Activated naive CD8-positive, alpha-beta T cell treated with anti-CD3 and anti-CD28 coated beads for 36 hours (primary cell): ENCODE measurements at places on chromosomes 2 and 18. TPM values are rescaled to one million over a fixed set of nuclear protein-coding genes. Genes with fewer than 3 reads are reported as not detected.

DNA sequence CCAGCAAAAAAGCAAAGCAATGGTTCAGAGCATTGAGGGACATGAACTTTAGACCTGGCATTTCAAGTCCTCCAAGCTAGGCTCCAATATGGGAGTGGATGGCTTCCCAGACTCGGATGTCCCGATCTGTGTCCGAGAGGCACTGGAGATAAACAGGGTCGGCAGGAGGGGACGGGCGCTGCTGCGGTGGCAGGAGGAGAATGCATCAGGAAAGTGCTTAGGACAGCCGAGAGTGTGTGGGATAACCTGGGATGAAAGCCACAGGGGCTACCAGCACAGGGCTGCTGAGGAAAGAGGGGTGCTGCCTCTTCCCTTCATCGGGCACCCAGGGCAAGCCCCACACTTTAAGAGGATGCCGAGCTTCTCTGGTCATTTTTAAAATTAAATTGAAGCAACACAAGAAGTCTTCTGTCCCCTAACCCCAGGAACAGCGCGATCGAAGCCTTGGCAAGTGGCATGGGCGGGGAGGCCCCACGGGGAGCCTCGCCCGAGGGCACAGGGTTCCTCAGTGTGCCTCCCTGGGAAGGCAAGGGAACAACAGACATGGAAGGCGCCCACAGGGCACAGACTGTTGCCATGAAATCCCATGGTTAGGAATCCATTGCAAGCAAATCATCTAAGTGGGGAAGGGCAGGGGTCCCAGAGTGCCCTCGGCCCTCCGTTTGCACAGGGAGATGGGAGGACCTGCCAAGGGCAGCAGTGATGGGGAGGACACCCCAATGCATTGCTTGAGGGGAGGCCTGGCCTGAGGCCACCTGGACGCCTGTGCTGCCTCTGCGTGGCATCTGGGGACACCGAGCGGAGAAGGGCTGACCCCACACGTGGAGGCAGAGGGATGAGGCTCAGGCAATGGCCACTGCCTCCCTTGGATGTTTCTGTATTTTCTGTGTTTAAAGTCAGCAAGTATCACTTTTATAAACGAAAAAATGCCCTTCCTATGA lies 78.5 kb upstream of the GPC1 start:
- H3K4me3 ChIP-seq, result no peak overlapping the region
- no peaks in the 10 kb centered on the region for H3K4me1 ChIP-seq
- H3K36me3 ChIP-seq, result peaks cover 1% of the 10 kb centered on the region
- no peak overlapping the region for H3K27ac ChIP-seq
- no peak for DNase-seq

POTEI gene
- total RNA-seq, result not detected

- H3K4me1 ChIP-seq, result no peaks in the 10 kb centered on the region
- no peaks in the 10 kb centered on the region for H3K36me3 ChIP-seq
- no peaks in the 10 kb centered on the region for H3K27me3 ChIP-seq
- H3K4me3 ChIP-seq, result no peak overlapping the region
- DNase-seq, result no peak
Measured at GRCh38 chr2:107553539-107553938, 273.2 kb upstream of the RGPD4 start.

GRCh38 chr2:33425586-33426031 lies 50.8 kb upstream of the RASGRP3 start:
- no peak overlapping the region for H3K27ac ChIP-seq
- no peak for DNase-seq
- H3K27me3 ChIP-seq, result no peaks in the 10 kb centered on the region
- H3K4me3 ChIP-seq, result no peak overlapping the region
- H3K4me1 ChIP-seq, result peaks cover 3% of the 10 kb centered on the region

DNA sequence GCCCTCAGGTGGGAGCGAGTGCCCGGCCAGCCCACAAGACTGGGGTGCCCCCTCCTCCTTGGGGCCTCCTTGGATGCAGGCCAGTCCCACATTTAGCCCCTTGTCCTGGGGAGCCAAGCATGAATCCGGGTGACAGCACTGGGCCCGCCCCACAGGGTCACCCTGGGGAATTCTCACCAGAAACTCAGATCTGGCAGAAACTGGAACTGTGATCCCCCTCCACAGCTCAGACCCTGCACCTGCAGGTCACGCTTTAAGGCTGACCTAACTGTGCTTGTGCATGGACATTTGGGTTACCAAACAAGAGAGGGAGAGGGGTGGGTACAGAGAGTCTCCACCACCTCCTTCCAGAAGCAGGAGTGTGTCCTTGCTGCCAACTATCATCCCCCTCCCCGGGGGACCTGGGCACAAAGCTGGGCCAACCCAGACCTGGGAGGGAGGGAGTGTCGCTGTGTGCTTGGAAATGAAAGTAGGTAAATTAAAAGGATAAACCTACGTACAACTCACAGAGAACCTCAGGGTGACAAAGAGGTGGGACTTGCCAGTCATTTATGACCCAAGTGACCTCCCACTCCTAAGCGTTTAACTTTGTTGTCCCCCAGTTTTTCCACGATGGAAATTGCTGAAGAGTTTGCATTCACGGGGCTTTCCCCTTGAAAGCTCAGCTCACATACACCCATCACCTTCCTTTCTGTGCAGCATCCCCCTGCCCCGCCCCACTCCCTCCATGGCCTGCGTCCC lies 9.1 kb downstream of the ITM2C start:
- peak overlapping the region; percentile 10 for H3K4me3 ChIP-seq
- peak overlapping the region; percentile 35 for H3K27ac ChIP-seq
- H3K27me3 ChIP-seq, result no peaks in the 10 kb centered on the region

GRCh38 chr2:240232264-240232915 lies 91.9 kb upstream of the OTOS start:
- no peak overlapping the region for H3K4me3 ChIP-seq
- no peak overlapping the region for H3K27ac ChIP-seq
- peaks cover 4% of the 10 kb centered on the region for H3K36me3 ChIP-seq
- DNase-seq, result no peak
- H3K27me3 ChIP-seq, result peaks cover 15% of the 10 kb centered on the region
- H3K4me1 ChIP-seq, result no peaks in the 10 kb centered on the region

ANKRD30BL gene
- 0.29 TPM for total RNA-seq

TEX44 gene
- total RNA-seq, result not detected

- DNase-seq, result no peak
- H3K27me3 ChIP-seq, result peaks cover 17% of the 10 kb centered on the region
- H3K36me3 ChIP-seq, result no peaks in the 10 kb centered on the region
- no peak overlapping the region for H3K27ac ChIP-seq
- no peak overlapping the region for H3K4me3 ChIP-seq
Measured at GRCh38 chr2:188963741-188964140, 10.4 kb upstream of the COL3A1 start.

- no peak for DNase-seq
- H3K4me1 ChIP-seq, result peaks cover 6% of the 10 kb centered on the region
- no peak overlapping the region for H3K27ac ChIP-seq
- no peaks in the 10 kb centered on the region for H3K36me3 ChIP-seq
Measured at GRCh38 chr2:101677658-101678057, 19.8 kb upstream of the MAP4K4 start.

NEU2 gene
- not detected for total RNA-seq

APOB gene
- total RNA-seq, result not detected

TMEM169 gene
- 0.40 TPM for total RNA-seq

- H3K27ac ChIP-seq, result no peak overlapping the region
- peaks cover 7% of the 10 kb centered on the region for H3K27me3 ChIP-seq
- no peak for DNase-seq
- H3K4me1 ChIP-seq, result no peaks in the 10 kb centered on the region
- H3K36me3 ChIP-seq, result no peaks in the 10 kb centered on the region
Measured at GRCh38 chr2:201959626-201960025, 74.0 kb upstream of the FZD7 start.

DNA sequence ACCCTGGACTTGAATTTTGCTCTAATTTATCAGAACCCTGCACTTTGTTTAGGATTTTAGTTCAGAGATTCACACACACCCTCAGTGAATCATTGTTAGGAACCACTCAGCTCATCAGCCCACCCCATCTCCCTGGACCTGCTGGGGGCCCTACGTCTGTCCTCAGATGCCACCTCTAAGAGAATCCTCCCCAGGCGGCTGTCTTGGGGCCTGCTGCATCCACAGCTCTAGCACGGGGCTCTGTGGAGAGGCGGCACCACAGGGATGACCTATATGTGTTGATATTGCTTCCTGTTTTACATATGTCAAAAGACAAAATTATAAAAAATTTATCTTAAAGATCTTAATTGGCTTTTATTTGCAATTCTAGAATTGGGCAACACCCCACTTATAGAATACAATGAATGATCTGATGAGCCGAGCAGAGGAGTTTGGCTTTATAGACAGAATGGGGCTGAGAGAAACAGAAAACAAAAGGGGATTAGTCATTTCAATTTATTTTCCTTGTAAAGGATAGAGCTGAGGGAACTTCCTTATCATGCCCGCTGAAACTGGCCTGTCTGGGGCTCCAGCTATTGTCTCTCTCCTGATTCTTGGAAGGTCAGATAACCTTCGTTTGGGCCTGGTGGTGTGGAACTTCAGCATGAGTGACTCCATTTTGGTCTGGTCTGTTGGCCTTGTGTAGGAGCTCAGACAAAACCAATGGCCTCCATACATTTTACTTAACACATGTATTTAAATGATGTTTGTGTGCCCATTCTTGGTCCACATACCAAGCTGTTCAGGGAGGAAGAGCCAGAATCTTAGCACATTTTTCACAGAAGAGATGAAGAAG lies 1.4 kb downstream of the MYO7B start:
- H3K27me3 ChIP-seq, result no peaks in the 10 kb centered on the region
- H3K36me3 ChIP-seq, result no peaks in the 10 kb centered on the region
- H3K27ac ChIP-seq, result no peak overlapping the region
- no peak for DNase-seq

ADRA2B gene
- 0.30 TPM for total RNA-seq

AOX1 gene
- 0.19 TPM for total RNA-seq

GRHL1 gene
- 0.76 TPM for total RNA-seq

GRCh38 chr18:61420218-61420885 lies 87.1 kb downstream of the CDH20 start:
- DNase-seq, result no peak
- no peaks in the 10 kb centered on the region for H3K36me3 ChIP-seq
- no peaks in the 10 kb centered on the region for H3K4me1 ChIP-seq
- no peak overlapping the region for H3K27ac ChIP-seq

DNA sequence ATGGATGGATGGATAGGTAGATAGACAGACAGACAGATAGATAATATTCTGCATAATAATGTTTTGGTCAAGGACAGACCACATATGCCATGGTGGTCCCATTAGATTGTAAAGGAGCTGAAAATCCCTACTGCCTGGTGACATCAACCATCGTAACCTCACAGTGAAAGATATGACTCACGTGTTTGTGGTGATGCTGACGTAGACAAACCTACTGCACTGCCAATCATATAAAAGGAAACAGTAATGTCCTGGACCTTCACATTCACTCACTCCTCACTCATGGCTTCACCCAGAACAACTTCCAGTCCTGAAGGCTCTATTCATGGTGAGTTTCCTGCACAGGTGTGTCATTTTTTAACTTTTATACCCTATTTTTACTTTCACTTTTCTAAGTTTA lies 202.9 kb upstream of the TPO start:
- H3K27me3 ChIP-seq, result no peaks in the 10 kb centered on the region
- H3K27ac ChIP-seq, result no peak overlapping the region
- no peak for DNase-seq
- peaks cover 4% of the 10 kb centered on the region for H3K4me1 ChIP-seq

DNA sequence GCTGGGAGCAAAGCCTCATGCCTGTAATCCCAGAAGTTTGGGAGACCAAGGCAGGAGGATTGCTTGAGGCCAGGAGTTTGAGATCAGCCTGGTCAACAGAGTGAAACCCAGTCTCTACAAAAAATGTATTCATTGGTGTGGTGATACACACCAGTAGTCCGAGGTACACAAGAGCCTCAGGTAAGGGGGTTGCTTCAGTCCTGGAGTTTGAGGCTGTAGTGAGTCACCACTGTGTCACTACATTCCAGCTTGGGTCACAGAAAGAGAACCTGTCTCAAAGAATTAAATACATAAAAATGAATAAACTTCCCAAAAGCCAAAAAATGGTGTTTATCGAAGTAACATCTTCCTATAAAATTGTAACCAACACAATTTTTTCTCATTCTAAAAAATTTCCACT lies 568.1 kb upstream of the LINC00305 start:
- H3K27me3 ChIP-seq, result no peaks in the 10 kb centered on the region
- no peak overlapping the region for H3K27ac ChIP-seq
- H3K36me3 ChIP-seq, result no peaks in the 10 kb centered on the region
- no peak for DNase-seq

- peaks cover 5% of the 10 kb centered on the region for H3K4me1 ChIP-seq
- no peak overlapping the region for H3K27ac ChIP-seq
- H3K27me3 ChIP-seq, result no peaks in the 10 kb centered on the region
- no peak for DNase-seq
- no peaks in the 10 kb centered on the region for H3K36me3 ChIP-seq
Measured at GRCh38 chr2:54758951-54759350, 35.5 kb downstream of the EML6 start.

DNA sequence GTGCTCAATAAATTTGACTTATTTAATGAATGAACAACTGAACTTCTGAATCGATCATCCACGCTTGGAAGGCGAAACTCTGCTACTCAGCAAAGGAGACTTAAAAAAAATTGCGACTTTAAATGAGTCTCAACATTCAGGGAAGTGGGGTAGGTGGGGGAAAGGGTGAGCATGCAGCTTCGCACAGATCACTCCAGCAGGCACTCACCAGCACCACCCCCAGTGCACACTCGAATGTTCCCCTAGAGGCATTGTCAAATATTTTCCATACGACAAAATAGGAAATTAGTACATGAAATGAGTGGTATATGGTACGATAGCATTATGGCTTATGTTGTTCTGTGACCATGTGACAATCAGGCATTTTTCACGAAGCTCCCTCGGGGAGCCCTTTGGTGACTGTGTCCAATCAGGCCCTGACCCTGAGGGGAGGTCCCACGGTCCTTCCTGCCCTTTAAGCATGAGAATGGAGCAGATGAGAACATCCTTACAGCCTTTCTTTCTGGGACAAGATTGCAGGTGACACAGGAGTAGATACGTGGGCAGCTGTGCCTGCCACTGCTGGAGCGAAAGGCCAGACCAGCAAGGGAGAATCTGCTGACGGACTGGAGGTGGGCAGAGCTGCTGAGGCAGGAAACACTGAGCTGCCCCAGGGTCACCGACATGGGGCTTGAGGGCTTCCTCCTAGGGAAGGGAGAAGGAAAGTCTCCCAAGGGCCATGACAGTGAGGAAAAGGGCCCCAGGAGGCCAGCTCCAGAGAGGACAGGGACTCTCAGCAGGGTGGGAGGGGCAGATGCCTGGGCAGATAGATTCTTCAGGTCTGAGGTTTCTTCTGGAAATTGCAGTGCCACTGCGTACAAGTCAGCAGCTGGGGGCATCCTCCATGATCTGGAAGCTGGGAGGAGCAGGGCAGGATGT lies 101.3 kb upstream of the ID2 start:
- peak; percentile 35 for DNase-seq
- H3K27ac ChIP-seq, result peak overlapping the region; percentile 79
- H3K27me3 ChIP-seq, result peaks cover 38% of the 10 kb centered on the region
- peaks cover 52% of the 10 kb centered on the region for H3K4me1 ChIP-seq
- H3K4me3 ChIP-seq, result peak overlapping the region; percentile 47

HOXD1 gene
- not detected for total RNA-seq

GRCh38 chr2:179898873-179899272 lies 37.5 kb upstream of the ZNF385B start:
- peak; percentile 13 for DNase-seq
- H3K4me1 ChIP-seq, result no peaks in the 10 kb centered on the region
- H3K4me3 ChIP-seq, result no peak overlapping the region
- H3K27ac ChIP-seq, result no peak overlapping the region
- H3K27me3 ChIP-seq, result peaks cover 4% of the 10 kb centered on the region

GREB1 gene
- total RNA-seq, result 0.52 TPM

HOXD13 gene
- not detected for total RNA-seq

ZSCAN30 gene
- total RNA-seq, result 12.0 TPM
